B cell (primary cell): ENCODE measurements at places on chromosomes 6 and 20. TPM values are rescaled to one million over a fixed set of nuclear protein-coding genes. Genes with fewer than 3 reads are reported as not detected.

PAX1 gene
- polyA plus RNA-seq = not detected in 2 replicates

DNA sequence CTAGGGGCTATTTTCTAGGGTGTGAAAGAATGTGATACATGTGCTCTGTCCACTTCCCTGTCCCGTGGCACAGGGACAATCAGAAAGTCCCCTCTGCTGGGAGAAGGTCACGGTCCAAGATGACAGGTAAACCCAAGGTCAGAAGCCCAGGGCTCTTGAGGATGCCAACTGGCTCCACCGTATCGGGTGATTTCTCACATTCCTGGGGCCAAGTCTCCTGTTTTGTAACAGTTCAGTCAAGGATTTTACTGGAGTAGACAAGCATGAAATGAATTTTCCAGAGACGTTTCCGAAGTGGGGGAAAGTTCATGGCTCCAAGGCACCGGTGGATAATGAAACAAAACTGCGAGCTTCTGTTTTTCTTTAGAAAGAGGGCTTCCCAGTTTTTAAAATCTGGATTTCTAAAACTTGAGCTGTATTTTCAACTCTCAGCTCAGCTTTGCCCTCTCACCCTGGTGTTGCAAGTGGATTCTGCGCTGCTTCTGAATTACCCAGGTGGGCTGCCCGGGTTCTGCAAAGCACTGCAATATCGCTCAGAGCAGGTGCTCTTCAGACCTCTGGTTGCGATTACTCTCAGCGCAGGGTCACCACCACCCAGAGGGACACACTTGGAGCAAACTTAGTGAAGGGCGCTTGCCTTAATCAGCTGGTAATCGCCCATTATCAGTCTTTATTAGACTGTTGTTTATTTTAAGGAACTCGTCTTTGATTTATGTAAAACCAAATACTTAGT lies 64.4 kb upstream of the TMEM170B start:
- no peaks in the 10 kb centered on the region for H3K27me3 ChIP-seq
- H3K4me3 ChIP-seq = no peak overlapping the region
- peaks cover 13% of the 10 kb centered on the region for H3K4me1 ChIP-seq
- H3K27ac ChIP-seq = no peak overlapping the region
- H3K36me3 ChIP-seq = no peaks in the 10 kb centered on the region

C20orf202 gene
- polyA plus RNA-seq = 0.07 and 0.17 TPM in 2 replicates

EDEM2 gene
- 29.6 and 30.4 TPM in 2 replicates for polyA plus RNA-seq

ALDH8A1 gene
- polyA plus RNA-seq = 0.87 and 1.1 TPM in 2 replicates

DNA sequence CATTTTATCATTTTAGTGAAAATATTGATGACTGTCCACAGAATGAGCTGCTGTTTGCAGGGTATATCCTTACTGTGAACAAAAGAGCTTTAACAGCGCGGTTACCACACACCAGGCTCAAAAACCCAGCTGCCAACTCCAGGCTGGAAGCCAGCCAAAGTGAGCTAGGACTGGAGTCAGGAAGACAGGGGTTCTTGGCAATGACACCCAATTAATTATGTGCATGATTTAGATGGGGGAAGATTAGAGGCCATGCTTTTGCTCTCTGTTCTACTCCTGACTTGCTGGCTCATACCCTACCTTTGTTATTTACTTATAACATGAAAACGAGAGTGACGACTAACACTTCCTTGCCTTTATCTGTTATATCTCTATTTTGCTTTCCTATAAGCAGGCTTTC lies 128.9 kb upstream of the SHLD1 start:
- peaks cover 3% of the 10 kb centered on the region for H3K4me1 ChIP-seq
- no peak for DNase-seq
- H3K4me3 ChIP-seq = no peak overlapping the region
- H3K27me3 ChIP-seq = no peaks in the 10 kb centered on the region

LIME1 gene
- polyA plus RNA-seq = 63.0 and 95.2 TPM in 2 replicates

GRCh38 chr6:56570413-56571359 lies 72.0 kb downstream of the DST start:
- no peak overlapping the region for H3K4me3 ChIP-seq
- DNase-seq = peak; percentile 19
- H3K4me1 ChIP-seq = no peaks in the 10 kb centered on the region
- H3K27ac ChIP-seq = no peak overlapping the region
- no peaks in the 10 kb centered on the region for H3K36me3 ChIP-seq
- no peaks in the 10 kb centered on the region for H3K27me3 ChIP-seq

SLC4A11 gene
- 0.79 and 0.85 TPM in 2 replicates for polyA plus RNA-seq
